ENCODE measurements at places on chromosomes 5 and 9. TPM values are rescaled to one million over a fixed set of nuclear protein-coding genes. Genes with fewer than 3 reads are reported as not detected.

GRCh38 chr9:15867988-15868387 lies 315.1 kb downstream of the CCDC171 start:
- H3K4me3 ChIP-seq, result no peak overlapping the region
- no peaks in the 10 kb centered on the region for H3K27me3 ChIP-seq
- no peak for DNase-seq
- no peaks in the 10 kb centered on the region for H3K4me1 ChIP-seq

LCN12 gene
- 1.2 TPM for total RNA-seq

- no peaks in the 10 kb centered on the region for H3K36me3 ChIP-seq
- H3K27me3 ChIP-seq, result no peaks in the 10 kb centered on the region
- H3K27ac ChIP-seq, result no peak overlapping the region
- no peak for DNase-seq
These were observed 22.0 kb downstream of the PDGFRB start for GRCh38 chr5:150133581-150134197.

GFPT2 gene
- 0.10 TPM for total RNA-seq

- H3K27me3 ChIP-seq, result peaks cover 58% of the 10 kb centered on the region
- peak; percentile 56 for DNase-seq
- peaks cover 22% of the 10 kb centered on the region for H3K4me1 ChIP-seq
- no peak overlapping the region for H3K4me3 ChIP-seq
- H3K36me3 ChIP-seq, result no peaks in the 10 kb centered on the region
These were observed 5.0 kb downstream of the EBF1 start for GRCh38 chr5:159094745-159095144.

DNA sequence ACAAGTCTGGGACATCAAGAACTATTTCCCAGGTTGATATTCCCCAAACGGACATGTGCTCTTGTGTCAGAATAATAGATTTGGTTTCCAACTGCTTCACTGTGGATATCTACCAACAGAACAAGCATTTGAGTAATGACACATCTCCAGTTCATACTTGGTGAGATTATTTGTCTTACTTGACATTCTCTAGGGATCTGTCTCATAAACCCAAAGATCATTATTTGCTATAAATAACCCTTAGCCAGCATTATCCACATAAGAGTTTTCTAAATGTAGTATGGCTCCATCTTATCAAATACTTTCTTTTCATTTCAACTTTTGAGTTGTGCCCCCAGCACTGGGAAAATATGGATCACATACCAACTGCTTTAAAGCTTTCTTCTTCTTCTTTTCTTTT lies 1063.9 kb upstream of the CDH18 start:
- no peak overlapping the region for H3K4me3 ChIP-seq
- H3K27ac ChIP-seq, result no peak overlapping the region
- no peaks in the 10 kb centered on the region for H3K36me3 ChIP-seq
- H3K27me3 ChIP-seq, result no peaks in the 10 kb centered on the region

DNA sequence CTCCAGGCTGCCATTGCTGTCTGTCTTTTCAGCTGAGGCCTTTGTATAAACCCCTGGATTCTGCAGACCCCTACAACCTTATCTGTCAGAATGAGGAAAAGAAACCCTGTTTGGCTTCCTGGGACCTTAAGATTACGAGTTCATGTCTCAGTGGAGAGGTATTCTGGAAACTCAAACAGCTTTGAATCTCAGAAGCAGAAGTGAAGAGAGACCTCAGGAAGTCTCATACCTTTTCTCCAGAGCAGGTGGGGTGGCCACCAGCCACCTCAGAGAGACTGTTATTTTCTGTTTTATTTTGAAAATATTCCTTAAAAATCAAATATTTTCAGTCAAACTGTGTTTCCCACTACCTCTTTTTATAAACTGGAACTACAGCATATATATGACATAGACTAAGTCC lies 457.5 kb downstream of the TMEM232 start:
- H3K36me3 ChIP-seq, result no peaks in the 10 kb centered on the region
- H3K4me1 ChIP-seq, result peaks cover 4% of the 10 kb centered on the region
- H3K4me3 ChIP-seq, result no peak overlapping the region
- no peak overlapping the region for H3K27ac ChIP-seq
- no peaks in the 10 kb centered on the region for H3K27me3 ChIP-seq

Data from activated naive CD8-positive, alpha-beta T cell treated with anti-CD3 and anti-CD28 coated beads for 36 hours (primary cell).